ENCODE measurements at places on chromosomes 11 and 22.
A peak's percentile ranks its signal among the peaks of the same experiment; 100 is the strongest.

DNA sequence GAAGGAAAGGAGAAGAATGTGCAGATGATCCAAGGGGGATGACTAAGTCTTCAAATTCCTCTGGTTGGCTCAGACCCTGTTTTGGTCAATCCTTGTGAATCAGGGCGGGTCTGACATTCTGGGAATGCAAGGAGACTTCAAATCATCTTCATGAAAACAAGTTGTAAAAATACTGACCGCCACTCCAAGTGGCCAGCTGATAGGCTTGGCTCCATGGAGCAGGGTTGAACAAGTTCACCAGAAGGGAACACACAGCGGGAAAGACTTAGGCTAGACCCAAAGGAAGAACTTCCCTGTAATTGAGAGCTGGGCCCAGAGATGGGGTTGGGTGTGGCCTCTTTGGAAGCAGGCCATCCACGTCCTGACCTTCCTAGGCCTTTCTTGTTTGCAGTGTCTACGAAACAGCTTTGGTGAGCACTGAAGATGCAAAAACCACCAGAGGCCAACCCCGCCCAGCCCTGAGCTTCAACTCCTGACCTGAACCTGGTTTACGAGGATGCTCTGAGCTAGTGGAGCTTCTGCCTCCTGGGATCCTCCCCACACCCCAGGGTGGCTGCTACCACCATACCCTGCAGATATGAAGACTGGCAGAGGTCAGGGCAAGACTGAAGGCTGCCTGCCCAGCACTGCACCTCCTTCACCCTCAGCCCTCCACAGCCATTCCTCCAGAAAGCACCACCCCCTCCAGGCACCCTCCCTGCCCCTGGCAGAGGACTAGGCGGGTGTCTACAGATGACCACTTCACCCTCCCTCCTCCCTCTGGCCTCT, 26.1 kb downstream of the GDPD5 start:
- DNase-seq: peak; percentile 85

DNA sequence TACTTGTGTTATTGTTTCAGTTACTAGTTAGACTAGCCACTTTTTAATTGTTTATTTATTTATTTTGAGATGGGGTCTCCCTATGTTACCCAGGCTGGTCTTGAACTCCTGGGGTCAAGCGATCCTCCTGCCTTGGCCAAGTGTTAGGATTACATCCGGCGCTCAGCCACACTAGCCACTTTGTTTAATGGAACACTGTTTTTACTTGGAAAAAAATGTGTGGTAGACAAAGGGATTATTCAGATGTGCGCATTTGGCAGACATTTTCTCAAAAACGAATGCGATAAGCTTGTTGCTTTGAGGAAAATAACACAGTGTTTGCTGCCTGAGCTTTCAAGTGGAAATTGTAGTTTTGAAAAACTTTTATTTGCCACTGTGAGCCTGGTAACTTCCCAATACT, 51.0 kb downstream of the CTNND1 start:
- DNase-seq: no peak

DNA sequence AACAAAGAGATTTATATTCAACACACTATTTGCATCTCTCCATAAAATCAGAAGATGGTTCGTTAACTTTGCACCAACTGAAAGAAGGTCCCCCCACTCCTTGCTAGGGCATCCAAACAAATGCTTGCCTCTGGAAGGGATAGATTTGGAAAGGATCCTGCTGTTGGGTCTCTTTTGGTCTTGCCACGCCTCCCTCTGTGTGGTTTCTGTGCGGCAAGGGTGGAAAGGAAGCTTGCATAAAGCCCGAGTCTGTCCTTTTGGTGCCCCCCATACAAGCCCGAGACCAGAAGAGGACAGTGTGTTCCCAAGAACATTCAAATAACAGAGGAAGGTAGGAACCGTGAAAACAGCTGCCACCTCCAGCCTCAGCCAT, 15.1 kb downstream of the SCGB1A1 start:
- no peak for DNase-seq

- no peak for DNase-seq
Observed at GRCh38 chr11:56876621-56877275, 112.0 kb upstream of the OR5AK2 start.

DNA sequence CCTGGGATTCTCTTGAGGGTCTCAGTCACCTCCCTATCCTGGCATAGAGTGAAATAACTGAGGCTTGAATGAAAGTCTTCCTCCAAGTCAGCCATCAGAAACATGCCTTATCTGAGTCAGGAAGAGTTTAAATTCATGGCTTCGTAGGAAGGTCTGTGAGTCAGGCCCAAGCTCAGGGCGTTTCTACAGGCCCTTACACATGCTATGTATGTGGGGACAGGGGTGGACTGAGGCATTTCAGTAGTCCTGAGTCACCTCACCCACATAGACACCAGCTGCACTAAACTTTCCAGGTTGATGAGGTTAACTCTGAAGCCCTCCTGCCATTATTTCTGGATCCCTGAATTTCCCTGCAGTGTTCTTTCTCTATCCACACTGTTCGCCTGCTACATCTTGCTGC, 134.6 kb upstream of the RCN1 start:
- DNase-seq: peak; percentile 61

GRCh38 chr22:36117053-36117554, 43.5 kb downstream of the APOL3 start:
- no peak for DNase-seq

- no peak for DNase-seq
Observed at GRCh38 chr11:19725379-19726079, 12.9 kb downstream of the NAV2 start.

- no peak for DNase-seq
Observed at GRCh38 chr22:20405931-20406685, 12.2 kb downstream of the ZNF74 start.

- no peak for DNase-seq
Observed at GRCh38 chr11:57596266-57596885, 1.1 kb upstream of the SERPING1 start.

DNA sequence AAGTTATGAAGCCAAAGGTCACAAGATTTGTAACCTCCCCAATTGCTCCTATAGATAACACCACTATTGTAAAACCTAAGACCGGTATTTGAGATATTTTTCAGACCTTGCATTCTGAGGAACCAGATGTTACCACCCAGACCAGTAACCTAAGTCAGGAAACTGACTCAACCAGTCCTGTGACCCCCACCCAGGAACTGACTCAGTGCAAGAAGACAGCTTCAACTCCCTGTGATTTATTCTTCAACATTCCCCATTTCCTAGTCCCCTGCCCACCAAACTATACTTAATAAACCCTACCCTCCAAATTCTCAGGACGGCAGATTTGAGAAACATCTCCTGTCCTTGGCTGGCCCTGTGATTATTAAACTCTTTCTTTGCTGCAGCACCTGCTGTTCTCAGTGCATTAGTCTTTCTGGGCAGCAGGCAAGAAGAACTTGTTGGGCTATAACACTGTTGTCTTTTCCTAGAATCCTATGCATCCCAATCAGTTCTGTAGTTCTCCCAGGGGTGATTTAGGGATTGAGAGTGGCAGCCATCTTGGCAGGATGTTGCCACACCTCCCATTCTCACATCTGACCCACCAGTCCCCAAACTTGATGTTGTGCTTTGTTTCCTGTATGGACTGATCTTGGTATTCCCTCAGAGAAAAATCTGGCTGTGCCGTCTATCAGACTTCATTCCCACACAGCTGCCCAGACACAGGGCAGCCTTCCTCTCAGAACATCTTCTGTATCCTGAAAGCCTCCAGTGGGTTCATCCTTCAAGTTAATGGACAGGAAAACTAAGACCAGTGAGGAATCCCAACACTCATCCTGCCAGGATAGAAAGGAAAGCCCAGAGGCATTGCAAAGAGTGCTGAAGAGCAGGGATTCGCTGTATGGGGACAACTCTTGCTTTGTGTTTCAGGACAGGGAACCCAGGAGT, 104.0 kb downstream of the PDE2A start:
- peak; percentile 38 for DNase-seq

GRCh38 chr22:47517062-47517461, 754.6 kb downstream of the TBC1D22A start:
- no peak for DNase-seq

- DNase-seq: no peak
Observed at GRCh38 chr11:88012456-88012855, 162.8 kb downstream of the RAB38 start.

GRCh38 chr11:71252269-71252769, at the start of gene SHANK2:
Gene SHANK2 (minus strand): TSS chr11:71252577. CDS start chr11:71147326, 105,251 bp downstream.
- no peak for DNase-seq
